D341Med (cell line): ENCODE measurements at places on chromosomes 3 and 15.

GRCh38 chr3:31482493-31483200 lies 50.1 kb upstream of the STT3B start:
- DNase-seq = no peak

DNA sequence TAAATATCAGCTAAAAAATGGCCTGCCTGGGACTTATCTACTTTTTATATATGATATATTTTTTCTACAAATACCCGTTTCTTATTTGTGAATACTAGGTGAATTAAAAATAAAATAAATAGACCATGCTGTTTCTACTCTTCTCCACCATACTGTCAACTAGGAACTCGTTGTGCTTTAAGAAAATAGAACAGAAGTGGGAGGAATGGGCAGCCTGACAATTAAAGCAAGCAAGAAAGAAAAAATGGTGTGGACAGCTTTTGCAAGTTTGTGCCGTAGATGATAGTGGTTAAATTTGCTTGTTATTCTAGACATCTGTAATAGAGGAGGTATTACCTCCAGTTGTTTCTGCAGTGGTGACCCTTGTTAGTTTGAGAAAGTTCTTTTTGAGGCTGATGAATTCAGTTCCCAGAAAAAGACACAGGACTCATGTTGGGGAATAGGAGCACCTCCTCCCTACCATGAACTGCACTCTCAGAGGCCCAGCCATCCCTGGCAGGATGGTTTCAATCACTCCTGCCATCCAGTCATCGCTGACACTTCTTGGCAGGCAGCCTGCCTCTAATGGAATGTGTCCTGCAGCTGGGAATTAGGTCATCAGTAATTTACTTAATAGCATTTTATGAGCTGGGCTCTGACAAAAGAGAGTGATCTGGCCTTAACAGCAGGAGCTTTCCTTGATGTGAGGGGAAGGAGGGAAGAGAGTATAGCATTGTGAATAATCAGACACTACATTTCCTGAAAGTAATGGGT lies 105.0 kb upstream of the GAP43 start:
- peak; percentile 21 for DNase-seq

GRCh38 chr15:84844964-84845363 lies 27.8 kb downstream of the ALPK3 start:
- DNase-seq = no peak

DNA sequence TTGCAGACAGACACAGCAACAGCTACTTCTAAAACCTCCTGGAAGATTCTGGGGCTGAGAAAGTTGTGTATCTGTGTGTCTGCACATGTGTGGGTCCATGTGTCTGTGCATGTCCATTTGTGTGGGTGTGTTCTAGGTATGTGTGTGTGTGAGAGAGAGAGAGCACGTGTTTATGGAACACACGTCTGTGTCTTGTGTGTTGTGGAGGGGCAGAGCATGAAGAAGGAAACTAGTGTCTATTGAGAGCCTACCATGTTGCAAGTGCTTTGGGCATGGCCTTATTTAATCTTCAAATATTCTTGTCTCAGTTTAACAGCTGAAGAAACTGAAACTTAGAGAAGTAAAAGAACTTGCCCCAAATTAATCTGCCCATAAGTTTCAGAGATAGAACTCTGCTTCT lies 327.5 kb downstream of the UACA start:
- no peak for DNase-seq

DNA sequence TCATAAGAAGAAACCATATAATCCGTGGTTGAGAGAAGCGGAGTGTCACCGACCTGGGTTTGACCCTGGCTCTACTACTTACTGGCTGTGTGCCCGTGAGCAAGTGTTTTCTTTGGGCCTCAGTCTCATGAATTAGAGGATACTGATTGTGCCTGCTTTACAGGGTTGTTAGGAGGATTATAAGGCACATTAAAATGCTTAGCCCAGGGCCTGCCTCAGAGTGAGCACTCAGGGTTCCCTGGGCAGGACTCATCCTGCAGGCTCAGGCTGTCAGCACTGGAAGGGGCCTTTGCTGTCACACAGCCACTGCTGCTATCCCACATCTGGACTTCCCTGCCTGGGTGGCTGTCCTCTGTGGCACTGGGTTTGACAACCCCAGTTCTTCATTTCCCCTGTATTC lies 4.7 kb downstream of the PLA2G4F start:
- DNase-seq = no peak

DNA sequence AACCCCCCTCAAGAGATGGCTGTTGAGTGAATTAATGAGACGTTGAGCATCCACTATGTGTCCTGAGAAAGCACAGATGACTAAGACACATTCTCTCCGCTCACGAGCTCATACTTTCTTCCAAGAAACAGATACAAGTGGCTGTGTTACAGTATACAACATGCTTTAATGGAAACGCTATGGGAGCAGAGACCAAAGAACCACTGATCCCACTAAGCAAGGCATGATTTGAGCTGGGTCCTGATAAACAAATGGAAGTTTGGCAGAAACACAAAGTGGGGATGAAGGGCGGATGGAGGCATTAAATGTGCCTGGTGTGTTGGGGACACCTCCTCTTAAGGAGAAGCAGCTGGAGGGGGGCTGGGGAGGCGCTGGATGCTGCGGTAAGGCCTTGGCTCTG lies 129.4 kb downstream of the UACA start:
- no peak for DNase-seq

DNA sequence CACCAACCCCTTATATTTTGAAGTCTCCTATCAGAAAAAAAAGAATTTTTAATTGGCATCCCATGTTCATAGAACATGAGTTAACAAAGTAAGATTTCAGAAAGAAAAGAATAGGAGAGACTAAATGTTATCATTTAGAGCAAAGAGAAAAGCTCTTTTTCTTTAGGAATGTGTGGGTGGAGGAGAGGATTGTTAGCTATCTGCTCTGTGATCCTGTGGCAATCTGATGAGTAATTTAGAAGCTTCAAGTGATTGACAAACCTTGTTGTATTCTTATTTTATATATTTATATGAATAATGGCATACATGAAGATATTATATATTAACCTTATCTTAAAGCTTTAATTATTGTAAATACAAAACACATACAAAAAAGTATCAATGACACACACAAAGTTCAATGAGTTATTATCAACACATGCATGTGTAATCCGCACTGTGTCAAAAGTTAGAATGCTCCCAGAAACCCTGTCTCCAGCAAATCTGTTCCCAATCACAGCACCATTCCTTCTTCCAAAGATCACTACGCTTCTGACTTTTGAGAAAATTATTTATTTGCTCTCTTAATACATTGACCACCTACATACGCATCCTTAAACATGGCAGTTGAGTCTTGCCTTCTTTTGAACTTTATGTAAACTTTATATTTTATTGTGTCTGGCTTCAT lies 907.4 kb downstream of the MCTP2 start:
- no peak for DNase-seq

DNA sequence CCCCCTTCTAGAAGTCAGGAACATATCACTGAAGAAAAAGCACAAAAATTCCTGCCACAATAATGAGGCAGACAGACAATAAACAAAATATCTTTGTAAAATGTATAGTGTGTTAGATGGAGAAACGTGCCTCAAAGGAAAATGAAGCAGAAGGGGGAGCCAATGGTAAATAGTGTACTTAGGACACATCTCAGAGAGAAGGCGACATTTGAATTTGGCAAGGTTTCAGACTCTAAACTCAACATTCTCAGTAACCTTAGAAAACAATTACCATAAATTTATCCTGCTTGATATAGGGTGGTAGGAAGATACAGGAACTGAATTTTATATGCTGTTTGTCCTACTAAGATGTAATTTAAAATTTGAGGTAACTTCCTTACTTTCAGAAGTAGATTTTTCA lies 52.6 kb upstream of the PTX3 start:
- DNase-seq = no peak

GRCh38 chr3:13132281-13132680 lies 59.1 kb upstream of the IQSEC1 start:
- peak; percentile 10 for DNase-seq

- no peak for DNase-seq
Measured at GRCh38 chr15:80061582-80061981, 2.1 kb downstream of the ZFAND6 start.

DNA sequence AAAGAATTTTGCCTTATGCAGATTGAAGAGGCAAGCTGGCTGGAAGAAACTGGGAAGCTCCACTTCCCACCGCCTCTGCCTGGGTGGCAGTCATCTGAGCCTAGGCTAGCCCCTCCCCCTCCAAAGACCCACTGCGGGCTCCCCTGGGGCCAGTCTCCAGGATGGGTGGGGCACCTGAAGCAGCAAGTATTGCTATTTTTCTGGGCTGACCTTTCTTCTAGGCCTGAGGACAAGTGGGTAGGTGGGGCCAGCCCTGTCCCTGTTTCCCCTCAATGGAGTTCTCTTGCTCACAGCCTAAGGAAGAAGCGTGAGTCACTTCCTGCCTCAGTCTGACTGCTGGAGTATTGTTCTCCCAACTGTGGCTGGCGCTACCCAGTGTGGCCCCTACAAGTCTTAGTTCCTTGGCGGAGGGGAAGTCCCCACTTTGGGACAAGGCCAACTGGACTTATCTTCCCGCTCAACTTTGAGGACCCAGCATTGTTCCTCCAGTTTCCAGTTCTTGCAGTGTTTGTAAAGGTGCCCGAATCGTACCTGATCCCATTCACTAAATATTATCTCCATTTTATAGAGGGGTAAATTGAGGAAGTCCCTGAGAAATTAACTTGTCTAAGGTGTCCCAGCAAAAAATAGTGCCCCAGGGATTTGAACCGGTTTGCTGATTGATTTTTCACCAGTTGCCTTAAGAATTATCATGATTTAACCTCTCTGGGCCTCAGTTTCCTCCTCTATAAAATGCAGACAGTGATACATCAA lies 1.4 kb downstream of the FURIN start:
- no peak for DNase-seq

DNA sequence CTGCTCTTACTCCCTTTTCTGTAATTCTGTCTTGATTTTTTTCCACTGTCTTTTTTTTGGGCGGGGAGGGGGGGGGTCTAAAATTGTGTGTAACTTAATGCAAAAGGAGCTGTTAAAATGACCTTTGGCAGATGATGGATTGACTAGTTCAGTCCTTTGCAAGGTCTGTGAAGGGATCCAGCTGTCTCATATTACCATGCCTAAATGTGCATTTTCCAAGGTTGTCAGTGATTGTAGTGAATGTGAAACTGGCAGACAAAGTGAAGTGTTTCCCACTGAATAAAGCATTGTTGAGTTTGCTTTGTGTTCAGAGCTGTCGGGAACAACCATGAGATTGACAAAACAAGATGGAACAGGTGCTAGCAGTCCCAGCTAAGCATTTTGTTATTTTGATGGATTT lies 110.1 kb upstream of the SKOR1 start:
- DNase-seq = no peak

DNA sequence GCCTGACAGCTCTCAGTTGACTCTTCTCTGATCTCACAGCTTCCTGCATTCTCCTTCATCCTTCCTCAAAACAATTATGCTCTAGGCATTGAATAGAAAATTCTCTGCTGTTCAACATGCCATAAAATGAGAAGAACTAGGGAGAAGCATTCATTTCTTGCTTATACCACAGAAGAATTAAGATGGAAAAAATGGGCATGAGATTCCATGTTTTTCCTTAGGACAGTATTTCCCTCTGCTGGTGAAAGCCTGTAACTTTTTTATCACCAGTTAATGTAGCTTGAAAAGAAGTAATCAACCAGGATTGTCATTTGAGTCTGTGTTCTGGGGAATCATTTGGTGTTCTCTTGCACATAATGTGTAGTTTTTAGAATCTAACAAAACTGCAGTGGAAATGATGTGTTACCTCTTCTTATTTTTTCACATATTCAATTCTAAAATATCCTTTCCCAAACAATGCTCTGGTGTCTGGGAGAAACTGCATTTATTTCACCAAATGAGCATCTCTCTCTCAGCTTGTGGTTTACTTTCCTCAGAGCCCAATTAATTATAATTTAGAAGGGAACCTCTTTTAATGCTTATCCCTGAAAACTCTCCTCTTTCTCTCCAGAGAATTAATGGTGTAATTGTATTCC lies 92.8 kb upstream of the DCBLD2 start:
- peak; percentile 35 for DNase-seq

- DNase-seq = no peak
Measured at GRCh38 chr3:129481766-129482332, 41.8 kb downstream of the IFT122 start.

DNA sequence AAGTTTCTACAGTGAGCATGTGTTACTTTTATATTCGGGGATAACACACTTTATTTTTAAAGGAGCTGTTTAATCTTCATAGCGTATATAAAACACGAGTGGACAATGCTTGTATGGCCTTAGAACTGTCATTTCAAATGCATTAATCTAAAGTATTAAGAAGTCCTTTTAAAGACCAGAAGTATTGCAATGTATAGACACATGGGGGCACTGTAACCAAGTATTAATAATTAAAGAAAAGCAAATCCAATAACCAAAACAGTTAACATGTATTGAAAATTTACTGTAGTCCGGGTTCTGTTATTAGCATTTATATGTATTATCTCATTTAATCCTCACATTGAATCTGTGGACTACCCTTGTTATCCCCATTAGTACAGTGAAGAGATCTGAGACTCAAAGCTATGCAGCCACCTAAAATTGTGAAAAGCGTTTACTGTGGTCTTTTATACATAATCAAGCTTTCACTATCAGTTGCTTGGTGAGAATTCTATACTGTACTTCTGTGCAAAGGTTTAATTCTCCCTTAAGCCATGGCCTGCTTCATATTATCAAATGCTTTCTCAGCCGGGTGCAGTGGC lies 10.1 kb downstream of the ARL14 start:
- peak; percentile 28 for DNase-seq

DNA sequence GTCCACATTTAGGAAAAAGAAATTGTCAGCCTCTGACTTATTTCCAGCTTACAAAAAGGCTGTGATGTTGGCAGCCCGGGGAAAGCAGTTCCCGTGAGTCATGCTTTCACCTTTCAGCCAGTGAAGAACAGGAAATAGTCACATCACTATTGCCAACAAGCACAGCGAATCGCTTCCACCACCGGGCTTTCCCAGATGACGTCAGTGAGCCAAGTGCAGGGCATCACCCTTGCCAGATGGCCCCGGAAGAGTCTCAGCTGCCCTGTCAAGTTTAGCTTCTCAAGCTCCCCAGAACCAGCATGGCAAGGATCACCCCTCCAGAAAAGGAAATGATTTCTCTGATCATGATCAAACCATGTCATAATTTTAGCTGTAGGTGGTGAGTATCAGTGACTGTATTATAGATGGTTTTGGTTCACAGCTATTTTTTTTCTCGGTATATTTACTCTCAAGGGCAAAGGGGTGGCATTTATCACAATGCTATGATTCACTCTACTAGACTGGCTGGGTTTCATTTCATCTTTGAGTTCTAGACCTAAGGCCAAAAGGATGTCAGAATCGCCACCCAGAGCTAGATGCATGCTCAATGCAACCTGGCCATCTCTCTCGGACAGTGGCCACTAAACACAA lies 32.9 kb downstream of the B3GNT5 start:
- peak; percentile 37 for DNase-seq

DNA sequence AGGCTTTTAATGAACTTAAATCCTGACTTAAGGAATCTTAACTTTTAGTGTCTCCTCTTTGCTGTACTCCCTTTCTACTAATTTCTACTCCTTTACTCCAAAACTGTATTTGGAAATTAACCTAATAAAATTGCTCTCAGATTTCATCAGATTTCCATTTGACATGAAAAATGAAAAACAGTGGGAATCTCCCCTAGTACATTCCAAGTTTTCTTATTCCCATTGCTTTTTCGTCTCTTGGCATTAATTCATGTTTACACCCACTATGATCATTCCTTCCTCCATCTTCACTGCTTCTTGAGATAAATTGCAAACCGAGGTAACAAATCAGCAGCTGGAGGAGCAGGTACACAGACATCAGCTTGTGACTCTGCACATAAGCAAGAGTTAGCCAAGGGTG lies 208.7 kb downstream of the VGLL3 start:
- DNase-seq = no peak
